Thyroid gland (tissue), 4 donors: ENCODE measurements at places on chromosomes 1 and 21. TPM values are rescaled to one million over a fixed set of nuclear protein-coding genes. Genes with fewer than 3 reads are reported as not detected.

DNA sequence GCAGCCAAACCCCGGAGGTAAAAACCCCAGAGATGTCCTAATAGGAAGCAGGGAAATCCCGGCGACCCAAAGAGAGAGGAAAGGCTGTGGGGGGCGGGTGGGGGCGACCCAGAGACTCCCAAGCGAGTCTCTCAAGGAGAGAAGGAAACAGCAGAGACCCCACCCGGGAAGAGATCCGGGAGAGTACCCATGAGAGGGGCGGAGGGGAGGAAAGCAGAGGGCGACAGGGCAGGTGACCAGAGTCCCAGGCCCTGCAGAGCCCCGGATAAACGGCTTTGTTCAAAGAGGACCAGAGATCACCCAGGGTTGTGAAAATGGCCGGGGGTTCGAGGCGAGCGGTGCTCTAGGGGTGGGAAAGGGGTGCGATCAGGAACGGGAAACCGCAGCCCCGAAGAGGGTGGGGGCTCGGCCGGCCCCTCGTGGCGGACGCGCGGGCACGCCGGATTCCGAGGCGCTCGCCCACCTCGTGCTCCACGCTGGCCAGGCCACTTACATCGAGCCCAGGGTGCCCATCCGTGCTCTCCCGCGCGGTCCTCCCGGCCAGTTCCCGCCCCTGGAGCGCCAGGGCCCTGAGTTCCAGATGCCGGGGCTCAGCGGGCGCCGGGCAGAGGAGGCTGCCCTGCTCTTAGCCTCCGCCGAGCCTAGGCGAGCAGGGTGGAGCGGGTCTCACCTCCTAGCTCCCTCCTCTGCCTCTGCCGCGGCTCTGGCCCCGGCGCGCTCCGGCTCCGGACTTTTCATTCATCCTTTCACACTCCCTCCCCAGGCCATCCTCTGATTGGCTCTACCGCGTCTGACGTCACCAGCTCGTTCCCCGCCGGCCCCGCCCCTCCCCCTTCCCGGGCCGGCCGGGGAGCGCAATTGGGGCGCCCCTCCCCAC, 52.3 kb downstream of the RHBG start:
- peaks cover 15% of the 10 kb centered on the region for H3K4me1 ChIP-seq
- peaks cover 32% of the 10 kb centered on the region for H3K27me3 ChIP-seq
- peak overlapping the region; percentile 14 for H3K4me3 ChIP-seq
- H3K36me3 ChIP-seq, result no peaks in the 10 kb centered on the region

- H3K4me3 ChIP-seq, result no peak overlapping the region
- H3K4me1 ChIP-seq, result no peaks in the 10 kb centered on the region
- H3K27me3 ChIP-seq, result no peaks in the 10 kb centered on the region
- DNase-seq, result no peak
- H3K27ac ChIP-seq, result no peak overlapping the region
These were observed 108.5 kb upstream of the LRRC7 start for GRCh38 chr1:69459244-69459643.

DNA sequence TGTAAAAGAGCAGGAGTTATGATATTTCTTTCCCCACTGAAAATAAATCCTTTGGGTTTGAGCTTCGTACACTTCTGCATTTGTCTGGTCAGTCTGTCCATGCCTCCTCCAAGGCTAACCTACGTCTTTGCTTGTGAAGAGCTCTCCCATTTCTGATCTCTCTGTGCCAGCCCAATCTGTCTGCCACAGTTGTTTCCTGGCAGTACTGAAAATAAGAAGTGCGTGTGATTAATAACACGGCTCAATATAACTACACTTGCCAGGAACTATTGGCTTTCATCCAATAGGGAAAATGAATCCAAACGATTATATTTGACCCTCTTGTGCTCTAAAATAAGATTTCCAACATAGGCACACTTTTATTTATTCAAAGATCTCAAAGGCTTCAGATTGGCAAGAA, 19.2 kb upstream of the COL24A1 start:
- no peaks in the 10 kb centered on the region for H3K36me3 ChIP-seq
- H3K27me3 ChIP-seq, result no peaks in the 10 kb centered on the region
- no peak for DNase-seq
- no peaks in the 10 kb centered on the region for H3K4me1 ChIP-seq
- no peak overlapping the region for H3K4me3 ChIP-seq

DNA sequence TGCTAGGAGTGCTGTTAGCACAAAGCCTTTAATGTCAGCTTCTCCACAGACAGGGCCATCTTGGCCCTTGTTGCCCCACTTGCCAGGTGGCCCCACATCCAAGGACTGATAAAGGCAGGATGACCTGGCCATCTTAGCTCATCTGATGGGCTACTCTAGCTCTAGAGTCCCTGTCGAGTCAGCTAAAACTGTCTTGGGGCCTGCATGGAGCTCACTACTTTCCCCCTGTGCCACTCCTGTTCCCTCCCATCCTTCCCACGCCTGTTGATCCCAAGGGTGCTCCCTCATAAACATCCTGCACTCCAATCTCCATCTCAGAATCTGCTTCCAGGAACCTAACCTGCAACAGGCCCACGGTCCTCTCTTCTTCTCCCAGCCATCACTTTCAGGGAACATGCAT, 652 bp upstream of the GPX7 start:
- H3K4me1 ChIP-seq, result peaks cover 30% of the 10 kb centered on the region
- H3K27me3 ChIP-seq, result no peaks in the 10 kb centered on the region
- H3K36me3 ChIP-seq, result no peaks in the 10 kb centered on the region
- DNase-seq, result no peak

DNA sequence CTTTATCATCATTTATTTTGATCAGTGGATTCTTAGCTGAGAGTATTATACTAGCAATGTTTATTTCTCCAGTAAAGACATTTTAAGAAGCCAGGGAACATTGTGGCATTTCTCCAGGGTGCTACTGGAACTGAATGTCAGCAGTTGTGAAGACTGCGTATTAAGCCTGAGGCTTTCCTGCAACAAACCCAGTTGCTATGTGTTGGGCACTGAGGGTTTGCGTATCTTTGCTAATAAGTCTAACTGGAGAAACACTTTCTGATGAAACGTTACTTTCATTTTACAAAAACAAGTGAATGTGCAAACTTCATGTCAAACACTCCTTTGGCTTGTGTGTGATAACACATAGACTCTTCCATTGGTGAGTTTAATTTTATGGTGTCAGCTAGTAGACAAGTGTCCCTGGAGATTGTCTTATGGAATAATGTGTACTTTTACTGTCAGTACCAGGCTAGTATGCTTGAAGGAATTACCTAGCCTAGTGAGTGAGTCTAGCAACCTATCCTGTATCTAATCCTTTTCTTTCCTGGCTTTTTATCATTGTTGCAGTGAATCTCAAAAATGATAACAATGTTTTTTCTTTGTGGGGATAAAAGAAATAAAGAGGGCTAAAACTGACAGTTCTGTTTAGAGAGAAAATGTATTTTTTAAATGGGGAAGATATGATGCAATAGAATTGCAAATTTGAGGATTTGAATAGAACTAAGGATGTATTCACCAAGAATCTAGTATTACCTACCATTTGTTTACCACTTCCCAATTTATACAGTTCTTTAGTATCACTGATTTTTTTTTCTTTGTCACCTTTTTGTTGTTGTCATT, 70.1 kb downstream of the MTR start:
- H3K27ac ChIP-seq, result no peak overlapping the region
- H3K4me1 ChIP-seq, result no peaks in the 10 kb centered on the region
- H3K36me3 ChIP-seq, result peaks cover 38% of the 10 kb centered on the region
- no peak for DNase-seq

DNA sequence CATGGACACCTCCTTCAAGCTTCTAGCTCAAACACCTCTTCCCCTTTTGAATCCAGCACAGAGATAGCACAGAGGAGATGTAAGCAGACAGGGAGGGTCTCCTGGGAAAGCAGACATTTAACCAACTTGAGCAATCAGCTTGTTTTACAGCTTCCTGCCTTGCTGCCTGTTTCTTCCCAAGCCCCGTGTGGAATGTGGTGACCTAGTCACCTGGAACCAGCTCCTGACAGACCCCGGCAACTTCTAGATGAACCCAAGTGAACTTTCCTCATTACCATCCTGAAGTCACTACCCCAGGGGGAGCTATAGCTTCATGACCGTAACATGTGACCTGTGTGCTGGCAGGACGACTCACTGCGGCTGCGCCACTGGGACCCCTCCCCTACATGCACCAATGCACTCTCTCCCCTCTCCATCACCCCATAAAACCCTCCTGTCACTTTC, 24.1 kb upstream of the TTF2 start:
- H3K4me1 ChIP-seq, result no peaks in the 10 kb centered on the region
- H3K36me3 ChIP-seq, result no peaks in the 10 kb centered on the region
- H3K27me3 ChIP-seq, result no peaks in the 10 kb centered on the region
- peak; percentile 16 for DNase-seq

- no peaks in the 10 kb centered on the region for H3K27me3 ChIP-seq
- H3K27ac ChIP-seq, result no peak overlapping the region
- H3K36me3 ChIP-seq, result no peaks in the 10 kb centered on the region
- H3K4me1 ChIP-seq, result peaks cover 6% of the 10 kb centered on the region
These were observed 75.8 kb downstream of the CTH start for GRCh38 chr1:70486676-70487458.

GRCh38 chr1:200625381-200625824, 4.9 kb upstream of the KIF14 start:
- no peak for DNase-seq
- no peaks in the 10 kb centered on the region for H3K27me3 ChIP-seq
- no peak overlapping the region for H3K27ac ChIP-seq

DNA sequence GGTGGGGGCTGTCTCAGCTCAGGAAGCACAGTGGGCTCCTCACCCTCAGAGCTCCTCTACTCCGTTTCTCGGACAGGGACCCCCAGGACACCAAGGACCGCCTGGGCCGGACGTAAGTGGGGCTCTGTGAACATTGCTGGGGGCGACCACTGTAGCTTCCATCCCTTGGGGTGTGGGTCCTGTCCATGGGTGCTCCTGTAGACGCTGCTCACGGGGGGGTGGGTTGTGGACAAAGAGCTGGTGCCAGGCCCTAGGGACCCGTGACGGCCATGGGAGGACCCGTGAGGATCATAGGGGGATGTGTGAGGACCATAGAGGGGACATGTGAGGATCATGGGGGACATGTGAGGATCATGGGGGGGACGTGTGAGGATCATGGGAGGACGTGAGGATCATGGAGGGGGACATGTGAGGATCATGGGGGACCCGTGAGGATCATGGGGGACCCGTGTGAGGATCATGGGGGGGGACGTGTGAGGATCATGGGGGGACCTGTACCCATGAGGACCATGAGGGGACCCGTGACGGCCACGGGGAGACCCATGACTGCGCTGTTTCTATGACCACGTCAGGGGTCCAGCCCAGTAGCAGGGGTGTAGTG, 18.1 kb downstream of the COL6A1 start:
- H3K27me3 ChIP-seq, result no peaks in the 10 kb centered on the region
- H3K4me3 ChIP-seq, result no peak overlapping the region
- DNase-seq, result no peak
- H3K27ac ChIP-seq, result no peak overlapping the region
- H3K4me1 ChIP-seq, result no peaks in the 10 kb centered on the region
- H3K36me3 ChIP-seq, result peaks cover 6% of the 10 kb centered on the region

DNA sequence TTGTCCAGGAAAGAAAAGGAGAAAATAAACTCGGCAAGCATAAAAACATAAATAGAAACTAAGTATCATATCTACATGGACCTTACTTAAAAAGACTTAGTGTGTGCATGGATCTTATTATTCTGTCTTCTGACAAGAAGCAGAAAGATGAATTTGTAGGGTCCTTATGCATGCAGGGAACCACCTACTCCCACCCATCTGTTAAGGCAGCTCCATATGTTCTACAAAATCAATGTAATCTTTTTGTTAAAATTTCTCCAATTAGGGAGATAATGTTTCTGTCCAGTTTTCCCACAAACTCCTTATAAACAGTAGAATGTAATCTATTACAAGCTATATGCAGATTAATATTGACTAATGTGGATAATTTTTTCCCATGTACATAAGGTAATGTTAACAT, 13.9 kb upstream of the PTPN14 start:
- H3K36me3 ChIP-seq, result no peaks in the 10 kb centered on the region
- no peak overlapping the region for H3K27ac ChIP-seq
- H3K27me3 ChIP-seq, result no peaks in the 10 kb centered on the region
- peaks cover 10% of the 10 kb centered on the region for H3K4me1 ChIP-seq

DNA sequence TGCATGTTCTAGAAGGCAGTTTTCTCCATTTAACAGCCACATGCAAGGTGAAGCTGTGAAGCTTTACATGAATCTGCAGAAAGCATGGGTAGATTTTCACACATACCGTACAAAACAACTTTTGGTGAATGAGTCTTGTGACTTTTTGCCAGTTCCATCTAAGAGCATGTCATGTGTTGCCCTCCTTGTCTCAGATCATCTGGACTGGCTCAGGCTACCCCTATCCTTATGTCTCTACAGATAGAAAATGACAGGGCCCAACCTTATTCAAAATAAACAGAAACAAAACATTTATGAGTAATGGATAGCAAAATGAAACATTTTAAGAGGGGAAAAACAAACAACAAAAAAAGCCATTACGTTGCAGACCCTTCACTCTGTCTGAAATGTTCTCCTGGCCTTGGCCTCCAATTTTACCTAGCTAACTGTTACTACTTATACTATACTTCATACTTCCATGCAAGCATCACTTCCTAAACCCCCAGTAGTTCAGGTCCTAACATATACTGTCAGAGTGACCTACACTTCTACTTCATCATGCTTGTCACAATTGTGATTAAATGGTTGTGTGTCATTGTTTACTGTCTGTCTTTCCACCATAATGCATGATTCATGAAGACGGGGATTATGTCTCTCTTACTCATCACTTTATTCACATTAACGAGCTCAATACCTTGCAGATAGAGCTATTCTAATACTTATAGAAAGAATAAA, 39.0 kb downstream of the LRRC8C start:
- H3K27ac ChIP-seq, result no peak overlapping the region
- H3K27me3 ChIP-seq, result no peaks in the 10 kb centered on the region

- no peaks in the 10 kb centered on the region for H3K4me1 ChIP-seq
- H3K27ac ChIP-seq, result no peak overlapping the region
- H3K4me3 ChIP-seq, result no peak overlapping the region
- no peak for DNase-seq
These were observed 300.9 kb downstream of the LMX1A start for GRCh38 chr1:165055581-165055980.

DNA sequence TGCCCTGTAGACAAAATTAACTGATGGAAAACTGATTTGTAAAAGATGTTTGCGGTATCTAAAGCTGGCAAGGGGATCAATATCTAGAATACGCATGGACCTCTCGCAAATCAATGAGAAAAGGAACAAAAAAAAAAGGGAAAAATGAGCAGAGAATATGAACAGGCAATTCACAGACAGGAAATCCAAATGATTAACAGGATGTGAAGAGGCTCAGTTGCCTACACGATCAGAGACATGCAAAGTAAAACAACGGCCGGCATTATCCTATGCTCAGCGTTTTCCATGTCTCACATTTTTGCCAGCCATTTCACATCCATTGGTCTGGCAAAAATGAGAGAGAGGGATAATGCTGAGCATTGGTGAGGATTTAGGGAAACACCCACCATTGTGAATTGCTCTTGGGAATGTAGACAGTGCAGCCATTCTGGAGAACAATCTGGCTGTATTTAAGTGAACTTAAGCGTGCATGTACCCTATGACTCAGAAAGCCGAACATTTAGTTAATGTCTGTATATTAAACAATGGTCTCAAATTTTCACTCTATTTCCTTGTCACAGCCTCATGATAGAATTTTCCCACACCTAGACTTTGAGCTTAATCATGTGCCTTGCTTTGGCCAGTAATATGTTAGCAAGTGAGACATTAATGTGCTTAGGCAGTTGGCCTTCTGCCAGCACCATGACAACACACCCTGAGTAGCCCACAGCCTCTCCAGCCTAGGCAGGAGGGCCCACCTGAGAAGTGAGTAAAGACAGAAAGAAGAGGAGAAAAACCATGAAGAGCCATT, 61.0 kb upstream of the NBPF3 start:
- peaks cover under 1% of the 10 kb centered on the region for H3K4me1 ChIP-seq
- no peak overlapping the region for H3K27ac ChIP-seq
- DNase-seq, result no peak
- H3K36me3 ChIP-seq, result no peaks in the 10 kb centered on the region

CELA3A gene
- total RNA-seq, result not detected

PROX1 gene
- total RNA-seq, result 36.9 TPM

UTP11 gene
- 36.1 TPM for total RNA-seq

PPOX gene
- total RNA-seq, result 30.0 TPM

GALE gene
- total RNA-seq, result 5.9 TPM

TTC34 gene
- total RNA-seq, result 2.1 TPM
